Activated naive CD8-positive, alpha-beta T cell treated with anti-CD3 and anti-CD28 coated beads, Interleukin-2, amount 50 U/mL, for 16 hours (primary cell): ENCODE measurements at places on chromosomes 3 and 15.

DNA sequence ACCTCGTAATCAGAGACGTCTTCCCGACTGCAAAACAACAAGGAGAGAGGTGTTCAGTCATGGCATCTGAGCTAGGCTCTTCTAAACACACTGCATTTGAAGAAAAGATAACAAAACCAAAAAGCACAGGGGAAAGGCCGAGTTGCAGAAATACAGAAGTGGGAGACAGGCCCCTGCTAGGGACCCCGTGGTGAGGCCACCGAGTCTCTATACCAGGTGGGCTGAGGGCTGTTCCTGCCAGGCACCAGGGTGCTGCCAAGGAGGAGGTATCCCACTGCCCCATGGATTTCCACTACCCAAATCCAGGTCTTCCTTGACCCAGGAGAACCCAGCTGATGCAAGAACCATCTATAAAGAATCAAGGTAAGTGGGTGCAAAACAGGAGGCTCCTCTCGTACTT lies 31.1 kb downstream of the RAB6B start:
- no peak for DNase-seq

GRCh38 chr3:12054245-12054644 lies 50.1 kb downstream of the SYN2 start:
- DNase-seq: no peak

- no peak for DNase-seq
Measured at GRCh38 chr3:11072631-11073030, 80.1 kb downstream of the SLC6A1 start.

DNA sequence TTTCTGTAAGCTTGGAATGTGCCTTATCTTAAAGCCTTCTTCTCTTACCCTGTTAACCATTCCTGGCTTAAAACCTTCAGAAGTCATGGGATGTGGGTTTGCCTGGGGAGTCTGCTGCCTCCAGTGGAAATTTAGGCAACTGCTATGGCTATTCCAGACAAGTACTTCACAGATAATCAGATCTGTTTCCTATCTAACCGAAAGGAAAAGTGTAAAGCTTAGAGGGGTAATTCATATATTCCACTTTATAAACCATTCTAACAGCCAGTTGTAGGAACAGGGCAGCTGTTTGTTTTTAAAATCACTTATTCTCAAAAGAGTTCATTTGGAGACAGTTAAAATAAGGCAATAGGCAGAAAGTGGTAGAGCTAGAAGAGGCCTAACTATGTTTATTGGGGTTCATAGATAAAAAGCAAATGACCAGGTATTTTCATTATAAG lies 219.9 kb downstream of the TCF12 start:
- DNase-seq: no peak

- DNase-seq: no peak
Measured at GRCh38 chr3:29610781-29611180, 329.9 kb downstream of the RBMS3 start.

GRCh38 chr3:12454816-12455121 lies 29.5 kb upstream of the TSEN2 start:
- no peak for DNase-seq

DNA sequence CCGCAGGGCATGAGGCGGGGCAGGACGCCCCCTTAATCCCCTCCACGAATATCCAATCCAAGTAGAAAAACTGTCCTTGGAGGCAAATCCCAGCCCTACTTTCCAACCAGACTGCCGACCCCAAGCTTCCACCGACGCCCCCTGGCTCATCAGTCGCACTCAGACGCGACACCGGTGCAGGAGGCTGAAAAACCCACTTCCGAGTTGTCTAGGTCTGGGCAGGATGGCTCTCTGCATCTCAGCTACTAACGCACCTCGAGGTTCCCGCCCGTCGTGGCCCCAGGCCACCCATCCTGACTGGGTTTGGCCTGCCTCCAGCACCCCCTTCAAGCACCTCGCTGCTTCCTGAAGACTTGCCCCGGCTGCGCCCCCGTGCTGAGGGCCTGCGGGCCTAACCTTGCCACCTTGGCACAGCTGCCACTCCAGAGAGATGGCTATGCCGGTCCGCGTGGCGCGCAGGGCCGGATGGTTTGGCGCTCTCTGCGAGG lies 15.5 kb downstream of the RGMA start:
- no peak for DNase-seq

DNA sequence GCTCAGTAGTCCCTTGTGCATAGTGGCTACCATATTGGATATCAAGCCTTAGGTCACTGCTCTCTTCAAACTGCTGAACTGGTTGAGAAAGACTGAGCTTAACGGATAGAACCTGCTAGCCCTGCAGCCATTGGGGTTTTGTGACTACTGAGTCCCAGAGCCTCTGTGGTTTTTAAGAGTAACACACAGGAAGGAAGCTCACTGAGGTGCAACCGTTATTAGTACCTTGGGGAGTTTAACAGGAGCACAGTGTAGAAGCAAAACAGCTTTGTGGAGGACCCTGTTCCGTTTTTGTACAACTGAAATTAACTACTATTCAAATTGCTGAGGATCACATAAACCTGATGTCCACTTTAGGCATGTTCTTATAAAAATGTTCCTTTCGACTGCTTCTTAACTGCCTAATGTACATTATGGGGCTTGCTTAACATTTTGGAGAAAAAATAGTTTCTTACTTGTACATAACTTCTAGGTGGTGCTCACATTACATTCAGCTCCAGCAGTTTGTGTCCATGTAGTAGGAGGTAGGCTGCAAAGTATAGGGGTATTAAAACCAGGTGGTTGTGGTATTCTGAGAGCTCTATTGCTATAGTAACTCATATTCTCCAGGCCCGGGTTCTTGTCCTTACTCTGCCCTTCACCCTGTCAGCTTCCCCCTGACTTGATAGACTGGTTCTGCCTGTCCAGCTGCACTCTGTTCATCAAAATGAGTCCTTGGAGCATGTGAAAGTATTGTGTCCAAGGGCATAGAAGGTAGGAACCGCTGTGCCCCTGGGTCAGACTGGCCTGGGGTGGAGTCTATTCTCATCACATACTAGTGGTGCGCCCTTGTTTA lies 17.3 kb downstream of the PXK start:
- no peak for DNase-seq
